WTC11 (cell line): ENCODE measurements at places on chromosomes 4 and X.

GRCh38 chr4:168710353-168710946, 213.6 kb downstream of the PALLD start:
- H3K27ac ChIP-seq: no peak overlapping the region
- H3K4me1 ChIP-seq: peaks cover 5% of the 10 kb centered on the region; the same call in 1 of the 2 replicates
- no peaks in the 10 kb centered on the region for H3K36me3 ChIP-seq
- 0 out of 2 replicates have a peak, but pooled peaks cover 3% of the 10 kb centered on the region for H3K27me3 ChIP-seq

DNA sequence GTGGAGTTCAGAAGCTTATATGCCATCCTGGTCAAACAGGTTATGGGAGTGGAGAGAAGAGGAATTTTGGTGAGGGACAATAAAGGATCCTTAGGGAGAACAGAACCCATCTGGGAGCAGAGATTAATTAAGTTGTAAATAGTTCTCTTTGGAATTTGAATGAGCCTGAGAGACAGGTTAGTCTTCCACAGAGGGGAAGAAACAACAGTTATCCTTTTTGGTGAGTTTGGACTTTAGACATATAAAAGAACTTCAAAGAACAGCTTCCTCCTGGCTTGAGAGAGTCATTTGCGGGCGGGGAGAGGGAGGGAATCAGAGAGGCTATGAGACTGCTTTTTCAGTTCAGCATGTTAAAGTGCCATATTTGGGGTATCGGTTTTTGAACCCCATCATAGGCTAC, 793.3 kb upstream of the MAGEB2 start:
- DNase-seq: no peak
- H3K27me3 ChIP-seq: peaks cover 50% of the 10 kb centered on the region
- H3K27ac ChIP-seq: no peak overlapping the region
- H3K4me1 ChIP-seq: peaks cover 20% of the 10 kb centered on the region
- peaks cover 2% of the 10 kb centered on the region for H3K36me3 ChIP-seq

DNA sequence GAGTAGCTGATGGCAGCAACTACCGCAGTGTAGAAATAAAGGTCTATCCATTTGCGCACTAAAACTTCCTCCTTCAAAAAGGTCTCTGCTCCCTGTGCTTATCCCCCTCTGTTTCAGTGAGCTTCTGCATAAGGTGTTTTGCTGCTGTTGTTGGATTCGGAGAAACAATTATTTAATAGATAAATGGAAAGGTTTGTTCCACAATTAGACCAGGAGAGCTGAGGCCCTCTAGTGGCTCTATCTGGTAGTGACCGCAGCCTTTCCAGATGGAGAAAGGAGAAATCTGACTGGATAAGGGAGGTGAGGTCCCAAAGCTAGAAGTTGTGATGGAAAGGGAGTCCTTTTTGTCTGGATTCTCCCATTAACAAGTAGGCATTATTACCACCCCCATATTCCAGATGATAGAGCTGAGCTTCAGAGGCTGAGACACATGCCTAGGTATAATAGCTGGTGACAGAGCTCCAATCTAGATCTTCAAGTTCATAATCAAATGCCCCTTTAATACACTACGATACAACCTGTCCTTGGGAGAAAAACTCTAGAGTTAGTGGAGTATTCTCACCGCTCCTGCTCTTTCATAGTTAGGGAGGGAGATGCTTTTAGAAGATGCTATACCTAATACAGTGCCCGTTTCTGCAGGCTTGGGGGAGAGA, 5.1 kb upstream of the GABRQ start:
- no peaks in the 10 kb centered on the region for H3K36me3 ChIP-seq
- H3K27me3 ChIP-seq: peaks cover 9% of the 10 kb centered on the region; the same call in 1 of the 2 replicates
- peaks cover 12% of the 10 kb centered on the region for H3K4me1 ChIP-seq
- no peak overlapping the region for H3K4me3 ChIP-seq

- peak overlapping the region; percentile 74 for H3K27ac ChIP-seq
- DNase-seq: no peak
- peaks cover 16% of the 10 kb centered on the region for H3K4me1 ChIP-seq
- no peak overlapping the region for H3K4me3 ChIP-seq
Measured at GRCh38 chrX:378443-378842, 8.3 kb downstream of the PPP2R3B start.

GRCh38 chr4:4311193-4311592, 21.1 kb downstream of the ZBTB49 start:
- H3K27ac ChIP-seq: no peak overlapping the region
- peaks cover 12% of the 10 kb centered on the region for H3K4me1 ChIP-seq
- no peak for DNase-seq
- H3K27me3 ChIP-seq: no peaks in the 10 kb centered on the region
- peaks cover 12% of the 10 kb centered on the region for H3K36me3 ChIP-seq

GRCh38 chr4:162793571-162793970, 373.1 kb downstream of the NAF1 start:
- H3K4me3 ChIP-seq: no peak overlapping the region
- H3K4me1 ChIP-seq: 0 out of 2 replicates have a peak, but pooled peaks cover 3% of the 10 kb centered on the region
- H3K27me3 ChIP-seq: no peaks in the 10 kb centered on the region

DNA sequence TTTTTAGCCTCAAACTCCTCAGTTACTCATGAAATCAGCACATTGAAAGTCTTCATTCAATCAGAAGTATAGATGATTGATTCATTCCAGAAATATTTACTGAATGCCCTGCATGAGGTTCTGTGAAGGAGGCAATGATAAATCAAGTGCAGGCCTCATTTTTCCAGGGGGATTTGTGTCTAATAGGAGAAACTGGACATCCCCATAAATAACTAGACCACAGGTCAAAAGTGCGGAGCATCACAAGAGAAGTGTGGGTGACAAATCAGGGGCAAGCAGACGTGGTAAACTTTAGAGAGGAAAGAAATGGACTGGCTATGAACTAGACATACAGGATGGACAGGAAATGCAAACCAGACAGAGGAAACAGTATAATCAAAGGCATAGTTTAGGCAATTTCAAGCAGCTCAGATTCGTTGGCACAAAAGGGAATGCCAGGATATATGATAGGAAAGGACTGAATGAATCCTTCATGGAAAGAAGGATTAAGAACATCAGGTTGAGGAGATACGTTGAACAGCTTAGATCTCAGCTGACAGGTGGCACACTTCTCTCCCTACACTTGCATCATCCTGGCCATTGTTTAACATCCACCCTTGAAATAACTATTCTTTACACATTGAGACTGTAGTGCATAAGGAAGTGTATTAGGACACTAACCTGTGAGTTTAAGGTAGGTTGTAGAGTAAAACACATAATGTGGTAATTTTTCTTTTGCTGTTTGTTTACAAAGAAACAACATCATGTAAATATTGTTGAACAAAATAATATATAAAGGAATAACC, 69.6 kb upstream of the RASGEF1B start:
- H3K27me3 ChIP-seq: no peaks in the 10 kb centered on the region
- no peak for DNase-seq
- H3K4me3 ChIP-seq: no peak overlapping the region

- H3K4me1 ChIP-seq: no peaks in the 10 kb centered on the region
- no peak for DNase-seq
- H3K4me3 ChIP-seq: no peak overlapping the region
- H3K36me3 ChIP-seq: peaks cover 7% of the 10 kb centered on the region
Measured at GRCh38 chr4:60042941-60043340, 1157.2 kb upstream of the ADGRL3 start.

- H3K36me3 ChIP-seq: no peaks in the 10 kb centered on the region
- H3K27me3 ChIP-seq: peaks cover 6% of the 10 kb centered on the region
- no peak overlapping the region for H3K4me3 ChIP-seq
- no peak overlapping the region for H3K27ac ChIP-seq
- DNase-seq: no peak
- peaks cover under 1% of the 10 kb centered on the region; the same call in 1 of the 2 replicates for H3K4me1 ChIP-seq
Measured at GRCh38 chr4:22875587-22876257, 183.0 kb downstream of the GBA3 start.

- H3K27ac ChIP-seq: no peak overlapping the region
- peaks cover 3% of the 10 kb centered on the region for H3K36me3 ChIP-seq
- peaks cover 12% of the 10 kb centered on the region for H3K27me3 ChIP-seq
Measured at GRCh38 chrX:72573158-72573511, 492 bp upstream of the HDAC8 start.

DNA sequence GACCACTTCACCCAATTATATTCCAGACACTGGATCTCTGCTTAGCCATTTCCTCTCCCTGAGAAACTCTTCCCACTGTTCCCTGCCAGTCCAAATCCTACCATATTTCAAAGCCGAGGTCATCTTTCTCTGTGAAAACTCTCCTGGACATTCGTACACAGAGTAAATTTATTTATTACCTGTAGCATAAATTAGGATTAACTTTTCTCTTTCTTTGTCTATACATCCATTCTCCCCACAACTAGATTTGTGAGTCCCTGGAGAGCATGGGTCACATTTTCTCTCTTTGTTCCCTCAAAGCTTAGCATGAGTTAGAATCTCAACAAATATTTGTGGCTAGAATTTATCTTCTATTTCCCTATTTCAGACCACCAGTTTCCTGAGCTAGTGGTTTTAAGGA, 27.8 kb upstream of the SMIM10 start:
- peaks cover 8% of the 10 kb centered on the region for H3K4me1 ChIP-seq
- H3K27me3 ChIP-seq: no peaks in the 10 kb centered on the region; the same call in 1 of the 2 replicates
- no peak overlapping the region; the same call in 1 of the 2 replicates for H3K27ac ChIP-seq
- H3K36me3 ChIP-seq: no peaks in the 10 kb centered on the region

GRCh38 chrX:101219864-101220346, 319 bp downstream of the DRP2 start:
- no peak overlapping the region for H3K4me3 ChIP-seq
- no peaks in the 10 kb centered on the region for H3K27me3 ChIP-seq
- H3K4me1 ChIP-seq: peaks cover 8% of the 10 kb centered on the region
- H3K36me3 ChIP-seq: no peaks in the 10 kb centered on the region

GRCh38 chr4:2570551-2571222, 34.2 kb downstream of the FAM193A start:
- DNase-seq: no peak
- H3K4me3 ChIP-seq: no peak overlapping the region
- no peaks in the 10 kb centered on the region for H3K27me3 ChIP-seq

GRCh38 chrX:120305531-120306141, 5.6 kb downstream of the TMEM255A start:
- H3K27ac ChIP-seq: no peak overlapping the region
- H3K4me1 ChIP-seq: peaks cover 57% of the 10 kb centered on the region
- no peak for DNase-seq
- peaks cover 68% of the 10 kb centered on the region for H3K27me3 ChIP-seq
- peak overlapping the region; percentile 47 for H3K4me3 ChIP-seq

GRCh38 chrX:110188701-110189558, 129.0 kb downstream of the AMMECR1 start:
- DNase-seq: no peak
- no peak overlapping the region for H3K27ac ChIP-seq
- H3K4me1 ChIP-seq: peaks cover 11% of the 10 kb centered on the region
- no peaks in the 10 kb centered on the region for H3K27me3 ChIP-seq
- no peak overlapping the region for H3K4me3 ChIP-seq

GRCh38 chr4:3369781-3370674, 71.7 kb upstream of the HGFAC start:
- H3K27ac ChIP-seq: peak overlapping the region; percentile 39
- DNase-seq: no peak
- H3K4me1 ChIP-seq: peaks cover 44% of the 10 kb centered on the region

GRCh38 chr4:143538979-143539669, 25.6 kb downstream of the SMARCA5 start:
- no peak for DNase-seq
- no peaks in the 10 kb centered on the region for H3K27me3 ChIP-seq
- H3K4me1 ChIP-seq: no peaks in the 10 kb centered on the region
- no peak overlapping the region for H3K27ac ChIP-seq
- no peak overlapping the region for H3K4me3 ChIP-seq
- H3K36me3 ChIP-seq: peaks cover 81% of the 10 kb centered on the region

DNA sequence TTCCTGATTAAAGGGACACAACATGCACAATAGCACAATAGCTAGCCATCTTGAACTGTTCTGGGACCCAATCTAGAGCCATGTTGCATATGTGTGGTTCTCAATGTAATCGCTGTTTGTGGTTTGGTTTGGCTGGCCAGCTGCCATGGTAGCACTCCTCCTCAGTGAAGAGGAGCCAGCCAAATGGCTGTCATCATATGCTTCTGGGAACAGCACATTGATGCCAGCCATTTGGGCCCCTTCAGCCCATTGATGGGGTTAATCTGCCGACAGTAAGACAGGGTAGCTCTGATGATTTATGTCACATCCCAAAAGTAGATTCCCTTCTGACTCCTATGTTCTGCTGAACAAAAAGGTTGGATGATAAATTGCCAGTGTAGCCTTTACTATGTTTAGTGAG, 48.5 kb downstream of the AWAT2 start:
- no peak overlapping the region for H3K4me3 ChIP-seq
- H3K27me3 ChIP-seq: no peaks in the 10 kb centered on the region; the same call in 1 of the 2 replicates
- no peaks in the 10 kb centered on the region for H3K4me1 ChIP-seq

GRCh38 chr4:81921751-81922159, 450.0 kb upstream of the RASGEF1B start:
- no peaks in the 10 kb centered on the region for H3K4me1 ChIP-seq
- H3K36me3 ChIP-seq: no peaks in the 10 kb centered on the region
- no peak overlapping the region for H3K4me3 ChIP-seq
- no peak overlapping the region for H3K27ac ChIP-seq
- DNase-seq: no peak

GRCh38 chrX:7351926-7352325, 204.0 kb upstream of the PUDP start:
- DNase-seq: no peak
- no peaks in the 10 kb centered on the region for H3K36me3 ChIP-seq
- peaks cover 25% of the 10 kb centered on the region for H3K4me1 ChIP-seq
- no peak overlapping the region for H3K4me3 ChIP-seq
- peaks cover 3% of the 10 kb centered on the region; the same call in 1 of the 2 replicates for H3K27me3 ChIP-seq
- no peak overlapping the region for H3K27ac ChIP-seq

GRCh38 chrX:2967584-2967983, 38.4 kb upstream of the ARSD start:
- H3K27me3 ChIP-seq: no peaks in the 10 kb centered on the region
- H3K27ac ChIP-seq: no peak overlapping the region
- no peaks in the 10 kb centered on the region for H3K36me3 ChIP-seq
- no peak overlapping the region for H3K4me3 ChIP-seq
- H3K4me1 ChIP-seq: peaks cover 32% of the 10 kb centered on the region

DNA sequence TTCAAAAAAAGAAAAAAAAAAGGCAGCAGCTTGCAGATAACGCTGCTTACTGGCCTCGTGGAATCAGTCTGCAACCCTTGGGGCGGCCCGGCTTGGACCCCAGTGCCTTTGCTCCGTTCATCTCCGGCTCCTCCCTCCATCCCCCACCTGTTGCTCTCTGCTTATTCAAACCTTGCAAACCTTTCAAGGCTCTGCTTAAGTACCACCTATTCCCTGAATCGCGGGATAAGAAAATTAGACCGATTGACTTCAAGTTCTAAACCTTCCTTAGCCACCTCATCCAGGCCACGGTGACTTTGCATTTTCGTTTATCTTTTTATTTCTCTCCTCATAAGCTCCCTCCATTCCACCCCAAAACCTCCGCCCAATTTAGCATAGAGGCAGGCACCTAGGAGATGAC, 1.4 kb upstream of the PHKA1 start:
- H3K27me3 ChIP-seq: no peaks in the 10 kb centered on the region
- H3K36me3 ChIP-seq: no peaks in the 10 kb centered on the region
- DNase-seq: no peak
- peak overlapping the region; percentile 18; the same call in 1 of the 2 replicates for H3K4me3 ChIP-seq
- no peak overlapping the region for H3K27ac ChIP-seq

GRCh38 chrX:132483951-132484350, 4.9 kb downstream of the MBNL3 start:
- peaks cover 9% of the 10 kb centered on the region for H3K27me3 ChIP-seq
- DNase-seq: no peak
- H3K4me3 ChIP-seq: no peak overlapping the region
- peaks cover 54% of the 10 kb centered on the region for H3K4me1 ChIP-seq
- H3K36me3 ChIP-seq: no peaks in the 10 kb centered on the region
